Cerebellar cortex (tissue), 1 donor: ENCODE measurements at places on chromosomes 6 and 20.

DNA sequence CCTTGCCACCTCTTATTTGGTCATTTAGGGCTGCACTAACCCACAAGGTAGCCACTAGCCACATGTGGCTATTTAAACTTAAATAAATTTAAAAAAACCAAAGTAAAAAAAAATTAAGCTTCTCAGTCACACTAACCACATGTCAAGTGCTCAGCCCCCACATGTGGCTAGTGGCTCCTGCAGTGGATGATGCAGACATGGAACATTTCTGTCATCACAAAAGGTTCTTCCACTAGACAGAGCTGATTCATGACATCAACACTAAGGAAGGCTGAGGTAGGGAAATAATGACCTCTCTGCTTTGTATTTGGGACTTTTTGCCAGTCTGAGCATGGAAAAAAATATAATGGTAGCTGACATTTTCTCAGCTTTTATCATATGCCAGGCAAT lies 173.0 kb upstream of the FERMT1 start:
- DNase-seq: no peak

GRCh38 chr6:67252663-67253062 lies 1382.4 kb upstream of the ADGRB3 start:
- no peak for DNase-seq

DNA sequence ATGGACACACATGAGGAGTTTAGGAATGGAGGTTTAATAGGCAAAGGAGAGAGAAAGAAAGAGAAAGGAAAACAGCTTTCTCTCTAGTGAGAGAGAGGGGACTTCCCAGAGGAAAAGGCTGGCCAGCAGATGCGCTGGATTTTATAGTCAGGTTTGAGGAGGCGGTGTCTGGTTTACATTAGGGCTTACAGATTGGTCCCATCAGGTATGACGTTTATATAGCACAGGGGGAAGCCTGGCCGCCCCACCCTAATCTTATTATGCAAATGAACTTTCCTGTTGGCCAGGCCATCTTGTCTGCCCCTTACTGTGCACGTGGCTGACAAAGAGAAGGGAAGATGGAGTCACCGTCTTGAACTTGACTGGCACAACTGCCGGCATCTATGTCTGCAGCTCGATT lies 86.6 kb upstream of the QKI start:
- no peak for DNase-seq

DNA sequence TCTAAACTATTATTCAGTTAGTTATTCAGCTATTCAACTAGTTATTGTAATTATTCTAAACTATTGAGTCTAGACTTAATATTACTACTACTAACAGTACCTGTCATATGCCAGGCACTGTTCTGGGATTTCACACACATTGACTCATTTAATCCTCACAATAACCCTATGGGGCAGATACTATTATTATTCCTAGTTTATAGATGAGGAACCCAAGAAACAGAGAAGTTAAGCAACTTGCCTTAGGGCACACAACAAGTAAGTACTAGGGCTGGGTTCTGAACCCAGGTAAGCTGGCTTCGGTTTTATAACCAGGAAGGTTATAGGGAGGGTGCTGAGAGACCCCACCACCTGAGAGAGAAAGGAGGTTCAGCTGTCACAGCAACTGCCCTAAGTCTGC lies 7.8 kb downstream of the TEAD3 start:
- DNase-seq: no peak

GRCh38 chr6:75167325-75167724 lies 38.5 kb downstream of the COL12A1 start:
- DNase-seq: no peak

- no peak for DNase-seq
These were observed 182.6 kb upstream of the JAG1 start for GRCh38 chr20:10856237-10857015.

DNA sequence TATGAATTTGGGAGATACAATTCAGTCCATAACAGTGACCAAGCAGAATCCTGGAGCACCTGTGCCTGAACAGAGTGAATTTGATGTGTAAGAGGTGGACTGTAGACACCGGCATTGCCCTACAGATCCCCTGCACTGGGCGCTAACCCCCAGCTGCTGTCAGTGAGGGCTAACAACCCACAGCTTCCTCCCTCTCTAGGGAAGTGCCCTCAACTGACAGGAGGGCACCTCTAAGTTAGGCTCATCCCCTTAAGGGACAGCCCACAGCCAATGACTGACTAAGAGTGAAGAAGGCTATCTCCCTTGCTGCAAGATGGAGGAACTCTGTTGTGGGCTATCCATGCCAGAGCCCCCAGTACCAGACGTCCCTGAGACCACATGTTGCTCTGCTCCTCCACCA lies 15.3 kb upstream of the BPIFB1 start:
- DNase-seq: no peak

- no peak for DNase-seq
These were observed 23.7 kb downstream of the SULF2 start for GRCh38 chr20:47761482-47762047.

DNA sequence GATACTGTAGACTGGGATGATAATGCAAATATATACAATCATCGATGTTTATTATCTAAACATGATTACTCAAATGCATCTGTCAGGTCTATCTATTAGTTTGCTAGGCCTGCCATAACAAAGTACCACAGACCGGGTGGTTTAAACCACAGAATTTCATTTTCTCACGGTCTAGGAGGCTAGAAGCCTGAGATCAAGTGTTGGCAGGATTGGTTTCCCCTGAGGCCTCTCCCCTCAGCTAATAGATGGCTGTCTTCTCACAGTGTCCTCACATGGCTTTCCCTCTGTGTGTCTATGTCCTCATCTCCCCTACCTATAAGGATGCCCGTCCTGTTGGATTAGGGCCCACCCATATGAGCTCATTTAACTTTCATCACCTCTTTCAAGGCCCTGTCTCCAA lies 512.6 kb upstream of the SLC35B3 start:
- DNase-seq: no peak

DNA sequence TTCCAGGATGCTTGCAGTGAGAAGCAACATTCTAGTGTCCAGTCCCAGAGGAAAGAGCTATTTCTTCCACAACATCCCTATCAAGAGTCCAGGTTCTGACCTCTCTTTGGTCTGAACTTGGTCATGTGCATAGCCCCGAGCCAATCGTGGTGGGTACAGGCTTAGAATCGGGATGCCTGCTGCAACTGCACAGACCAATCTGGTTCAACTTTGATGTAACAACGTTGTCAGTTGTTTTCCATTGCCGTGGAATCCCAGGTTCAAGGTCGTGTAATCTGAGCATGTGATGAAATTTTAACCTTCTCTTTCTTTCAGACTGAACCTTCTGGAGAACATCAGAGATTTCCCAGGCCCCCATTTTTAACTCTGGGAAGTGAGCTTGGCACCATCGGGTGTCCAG lies 130.5 kb downstream of the ANKRD60 start:
- no peak for DNase-seq

DNA sequence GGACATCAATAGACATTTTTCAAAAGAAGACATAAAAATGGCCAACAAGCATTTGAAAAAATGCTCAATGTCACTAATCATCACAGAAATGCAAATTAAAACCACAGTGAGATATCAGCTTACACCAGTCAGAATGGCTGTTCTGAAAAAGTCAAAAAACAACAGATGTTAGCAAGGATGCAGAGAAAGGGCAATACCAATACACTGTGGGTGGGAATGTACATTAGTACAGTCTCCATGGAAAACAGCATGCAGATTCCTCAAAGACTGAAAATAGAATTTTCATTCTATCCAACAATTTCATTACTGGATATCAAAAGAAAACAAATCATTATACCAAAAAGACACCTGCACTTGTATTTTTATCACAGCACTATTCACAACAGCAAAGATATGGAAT lies 85.3 kb downstream of the DCDC2 start:
- no peak for DNase-seq

DNA sequence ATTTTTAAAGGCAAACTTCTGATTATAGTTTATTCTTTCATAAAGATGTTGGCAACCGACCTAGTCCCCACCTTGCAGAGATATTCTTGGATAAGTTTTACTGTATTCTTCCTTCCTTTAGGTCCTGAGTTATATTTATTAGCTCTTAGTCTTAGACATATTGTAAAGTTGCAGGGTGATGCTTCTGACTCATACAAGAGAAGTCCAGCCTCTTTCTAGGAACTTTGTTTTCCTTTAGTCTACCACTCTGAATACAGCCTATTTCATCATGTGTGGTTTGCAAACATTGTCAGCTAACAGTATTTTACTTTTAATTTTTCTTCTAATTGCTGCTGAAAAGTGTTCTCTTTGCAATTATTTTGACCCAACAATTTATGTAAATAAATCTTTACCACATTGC lies 686.7 kb downstream of the COL12A1 start:
- no peak for DNase-seq

GRCh38 chr6:154404791-154405400 lies 48.3 kb upstream of the IPCEF1 start:
- no peak for DNase-seq

DNA sequence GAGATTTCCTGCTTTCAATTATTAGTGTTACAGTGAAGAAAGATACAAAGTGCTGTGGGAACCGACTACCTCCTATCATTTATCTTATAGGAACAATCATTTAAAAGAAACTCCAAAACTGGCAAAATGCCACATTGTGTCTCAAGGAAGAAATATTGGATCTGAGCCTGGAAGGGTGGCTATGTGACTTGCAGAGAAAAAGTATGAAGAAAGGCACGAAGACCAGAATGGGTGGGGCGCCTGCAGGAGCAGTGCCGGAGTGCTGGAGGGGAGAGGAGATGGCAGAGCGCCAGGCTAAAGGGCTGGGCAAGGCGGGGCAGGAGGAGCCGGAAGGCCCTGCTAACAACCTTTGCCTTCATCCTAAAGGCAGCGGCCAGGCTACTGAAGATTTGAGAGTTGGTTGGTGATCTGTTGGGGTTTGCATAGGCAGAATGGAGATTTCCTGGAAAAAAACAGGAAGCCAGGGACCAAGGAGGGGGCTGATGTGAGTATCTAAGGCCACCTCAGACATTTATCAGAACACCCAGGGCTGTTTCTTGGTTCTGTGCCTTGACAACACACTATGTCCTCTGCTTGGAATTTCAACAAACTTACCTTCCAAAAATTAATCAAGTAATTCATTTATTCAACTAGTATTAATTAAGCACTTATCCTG lies 125.6 kb downstream of the MAFB start:
- no peak for DNase-seq

- DNase-seq: no peak
These were observed 7.0 kb downstream of the CEP250 start for GRCh38 chr20:35462351-35462750.

GRCh38 chr6:79993012-79993910 lies 11.2 kb upstream of the TTK start:
- DNase-seq: no peak

DNA sequence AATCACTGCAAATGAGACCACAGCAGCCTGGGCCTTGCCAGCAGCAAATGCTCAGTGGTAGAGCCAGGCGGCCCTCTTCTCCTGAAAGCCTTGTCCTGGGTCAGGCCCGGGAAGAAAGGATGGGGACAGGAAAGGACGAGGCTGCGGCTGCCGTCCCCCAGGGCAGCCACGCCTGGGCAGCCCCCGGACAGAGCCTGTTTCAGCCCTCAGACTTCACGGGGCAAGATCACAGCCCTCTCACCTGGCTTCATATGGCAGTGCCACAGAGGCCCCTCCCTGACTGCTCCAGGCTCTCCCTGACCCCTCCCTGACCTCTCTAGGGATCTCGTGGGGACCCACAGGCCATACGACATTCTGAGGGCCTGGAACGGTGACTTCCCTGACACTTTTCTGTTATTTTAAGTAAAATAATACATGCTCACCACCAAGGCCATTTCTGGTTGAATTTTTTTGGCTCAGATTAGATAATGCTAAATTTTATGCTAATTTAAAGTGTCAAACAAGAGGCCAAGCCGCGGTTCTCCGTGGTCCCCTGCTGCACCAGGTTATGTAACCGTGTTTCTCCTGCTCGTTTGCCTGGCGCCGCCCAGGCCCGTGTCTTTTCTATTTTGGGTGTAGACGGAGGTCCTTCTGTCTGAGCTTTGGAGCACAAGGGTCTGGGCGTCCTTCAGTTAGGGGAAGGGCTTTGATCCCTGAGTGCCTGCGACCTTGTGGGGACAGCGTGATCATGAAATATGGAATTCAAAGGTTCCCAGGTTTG lies 59.9 kb upstream of the BHLHE23 start:
- DNase-seq: peak; percentile 46

DNA sequence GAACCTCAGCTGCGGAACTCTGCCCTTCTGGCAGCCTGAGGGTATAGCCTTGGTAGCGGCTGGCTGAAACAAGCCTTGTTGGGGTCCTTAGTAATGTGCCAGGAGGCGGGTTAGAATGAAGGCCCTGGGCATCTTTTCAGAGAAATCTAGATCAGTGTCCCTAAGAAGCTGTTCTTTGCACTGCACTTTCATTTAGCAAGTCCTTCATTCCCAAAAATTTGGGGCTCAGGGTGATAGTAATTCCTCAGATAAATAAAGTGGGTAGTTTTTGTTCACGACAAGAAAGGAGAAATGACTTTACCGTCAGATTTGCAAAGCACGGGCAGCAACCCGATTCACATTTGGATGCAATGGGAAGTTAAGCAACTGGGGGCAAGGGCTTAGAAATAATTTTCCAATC lies 3.2 kb downstream of the INSM1 start:
- no peak for DNase-seq

DNA sequence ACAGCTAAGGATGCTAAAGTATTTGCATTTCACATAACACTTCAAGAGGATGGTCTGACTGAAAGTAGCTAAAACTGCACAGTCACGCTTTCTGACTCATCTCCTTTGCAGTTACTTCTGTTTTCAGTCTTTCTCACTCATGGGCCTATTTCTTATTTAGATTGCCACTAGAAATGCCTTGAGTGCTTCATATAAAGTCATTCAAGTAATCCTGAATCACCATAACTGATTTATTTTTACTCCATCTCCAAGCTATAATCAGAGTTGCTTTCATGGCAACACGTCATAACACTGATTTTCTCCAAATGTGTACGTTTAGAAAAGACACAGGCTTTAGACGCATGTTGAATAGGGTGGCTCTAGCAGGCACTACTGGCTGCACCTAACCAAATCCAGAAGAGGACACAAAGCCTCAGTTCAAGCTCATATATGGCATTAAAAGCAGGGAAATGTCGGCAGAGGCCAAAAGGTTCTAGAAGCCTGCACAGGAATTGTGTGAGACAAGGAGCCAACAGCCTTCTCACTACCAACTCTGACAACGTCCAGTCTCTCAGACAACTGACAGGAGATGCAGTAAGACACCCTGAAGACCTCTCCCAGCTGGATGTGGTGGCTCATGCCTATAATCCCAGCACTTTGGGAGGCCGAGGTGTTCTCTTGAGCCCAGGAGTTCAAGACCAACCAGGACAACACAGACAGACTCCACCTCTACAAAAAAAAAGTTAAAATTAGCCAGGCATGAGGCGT lies 64.1 kb upstream of the BEND6 start:
- DNase-seq: no peak

DNA sequence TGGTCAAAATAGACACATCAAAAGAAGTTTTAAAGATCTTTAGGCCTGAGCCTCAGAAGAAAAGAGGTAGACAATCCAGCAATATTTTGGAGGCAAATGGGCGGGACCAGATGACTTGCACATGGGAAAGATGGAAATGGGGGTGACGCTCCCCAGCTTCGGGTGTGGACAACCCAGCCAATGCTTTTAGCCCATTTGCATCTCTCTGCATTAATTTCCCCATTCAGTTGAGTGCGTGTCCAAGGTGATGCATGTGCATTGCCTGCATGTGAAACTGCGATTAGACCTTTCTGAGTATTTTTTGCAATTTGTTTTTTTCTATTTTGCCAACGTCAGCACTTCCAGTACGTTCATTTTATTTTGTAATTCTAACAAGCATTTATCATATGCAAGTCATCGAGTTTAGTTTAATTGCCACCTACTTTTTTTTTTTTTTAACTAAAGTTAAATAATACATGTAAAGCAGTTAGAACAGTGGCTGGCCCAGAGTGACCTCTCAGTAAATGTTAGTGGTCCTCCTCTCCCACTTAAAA lies 24.2 kb downstream of the PDRG1 start:
- no peak for DNase-seq

GRCh38 chr20:8079976-8080375 lies 52.1 kb upstream of the PLCB1 start:
- DNase-seq: no peak
